ENCODE measurements at places on chromosomes 7 and 10. TPM values are rescaled to one million over a fixed set of nuclear protein-coding genes. Genes with fewer than 3 reads are reported as not detected.

- DNase-seq, result no peak
Observed at GRCh38 chr10:72946963-72947362, 7.6 kb downstream of the PLA2G12B start.

DNA sequence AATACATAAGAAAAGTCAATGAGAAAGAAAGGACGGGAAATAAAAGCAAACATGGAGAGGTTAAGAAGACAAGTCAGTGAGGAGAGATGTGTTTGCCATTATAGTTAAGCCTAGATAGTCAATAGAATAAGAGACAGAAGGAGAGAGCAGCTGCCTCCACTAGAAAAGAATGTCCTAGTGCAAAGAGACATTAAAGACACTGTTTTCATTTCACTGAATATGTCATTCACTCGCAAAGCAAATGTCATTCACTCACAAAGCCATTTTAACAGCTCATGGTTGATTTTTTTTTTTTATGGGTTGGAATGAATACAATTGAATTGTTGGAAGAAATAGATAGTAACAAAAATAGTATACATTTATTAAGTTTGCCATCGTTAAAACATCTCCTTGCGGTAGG, 1007.6 kb downstream of the DNAJB9 start:
- no peak for DNase-seq

The FRMD4A gene
- 1.3 TPM for total RNA-seq

DNA sequence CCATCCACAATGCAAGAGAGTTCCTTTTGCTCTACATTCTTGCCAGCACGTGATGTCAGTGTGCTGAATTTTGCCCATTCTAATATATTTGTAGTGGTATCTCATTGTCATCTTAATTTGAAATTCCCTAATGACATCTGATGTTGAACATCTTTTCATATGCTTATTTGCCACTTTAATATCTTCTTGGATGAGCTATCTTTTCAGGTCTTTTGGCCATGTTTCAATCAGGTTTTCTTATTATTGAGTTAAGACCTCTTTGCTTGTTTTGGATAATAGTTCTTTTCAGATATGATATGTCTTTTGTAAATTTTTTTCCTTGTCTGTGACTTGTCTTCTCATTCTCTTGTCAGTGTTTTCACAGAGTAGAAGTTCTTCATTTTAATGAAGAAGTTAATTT, 20.4 kb upstream of the FAM3C start:
- DNase-seq, result no peak
